Karpas-422 (cell line): ENCODE measurements at places on chromosomes 16 and 17.

DNA sequence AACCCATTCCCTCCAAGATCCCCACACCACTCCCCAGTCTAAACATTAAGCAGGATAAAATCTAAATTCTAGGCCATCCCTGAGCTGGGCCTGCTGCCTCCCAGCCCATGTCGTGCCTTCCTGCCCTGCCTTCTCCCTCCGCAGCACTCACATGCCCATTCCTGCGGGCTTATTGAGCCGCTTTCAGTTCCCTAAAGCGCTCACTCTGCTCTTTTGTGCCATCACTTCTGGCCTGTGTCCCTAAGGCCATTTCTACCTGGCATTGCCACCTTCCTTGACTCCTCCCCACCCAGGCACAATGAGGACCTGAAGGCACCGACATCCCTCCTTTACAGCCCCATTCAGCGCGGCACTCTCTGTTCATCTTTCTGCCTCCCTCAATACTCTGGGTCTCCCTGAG is 13.0 kb upstream of the RAB5C start:
- DNase-seq: no peak

- no peak for DNase-seq
These were observed 57.4 kb downstream of the HS3ST3A1 start for GRCh38 chr17:13544292-13544691.

GRCh38 chr17:49574945-49575678 is 559 bp upstream of the NXPH3 start:
- DNase-seq: no peak

DNA sequence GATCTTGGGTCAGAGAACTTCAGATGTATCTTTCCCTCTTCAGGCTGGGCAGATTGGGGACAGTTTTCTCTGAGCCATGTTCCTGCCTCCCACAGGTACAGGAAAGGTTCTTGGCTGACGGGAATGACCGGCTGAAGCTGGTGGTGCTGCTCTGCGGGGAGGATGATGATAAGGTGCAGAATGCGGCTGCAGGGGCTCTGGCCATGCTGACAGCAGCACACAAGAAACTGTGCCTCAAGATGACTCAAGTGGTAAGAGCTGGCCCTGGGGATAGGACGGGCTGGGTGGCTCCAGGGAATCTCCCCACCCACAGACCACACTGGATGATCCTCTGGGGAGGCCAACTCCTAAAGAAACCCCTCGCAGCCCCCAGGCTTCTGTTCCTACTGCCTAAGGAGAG is 10.9 kb downstream of the SLC35G3 start:
- no peak for DNase-seq

DNA sequence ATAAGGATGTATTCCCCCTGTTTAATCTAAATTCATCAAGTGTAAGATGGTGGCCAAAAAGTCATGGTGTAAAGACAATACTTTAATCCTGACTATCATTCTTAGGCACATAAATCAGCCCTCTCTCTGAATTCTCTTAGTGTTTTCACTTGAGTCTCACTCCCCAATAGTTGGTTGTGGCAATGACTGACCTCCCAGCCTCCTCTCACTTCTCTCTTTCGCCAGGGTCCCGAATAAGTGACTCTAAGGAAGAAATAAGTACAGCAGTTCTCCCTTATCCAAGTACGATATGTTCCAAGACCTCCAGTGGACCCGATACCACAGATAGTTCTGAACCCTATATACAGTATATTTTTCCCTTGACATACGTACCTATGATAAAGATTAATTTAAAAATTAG is 335.3 kb downstream of the MAF start:
- DNase-seq: no peak

DNA sequence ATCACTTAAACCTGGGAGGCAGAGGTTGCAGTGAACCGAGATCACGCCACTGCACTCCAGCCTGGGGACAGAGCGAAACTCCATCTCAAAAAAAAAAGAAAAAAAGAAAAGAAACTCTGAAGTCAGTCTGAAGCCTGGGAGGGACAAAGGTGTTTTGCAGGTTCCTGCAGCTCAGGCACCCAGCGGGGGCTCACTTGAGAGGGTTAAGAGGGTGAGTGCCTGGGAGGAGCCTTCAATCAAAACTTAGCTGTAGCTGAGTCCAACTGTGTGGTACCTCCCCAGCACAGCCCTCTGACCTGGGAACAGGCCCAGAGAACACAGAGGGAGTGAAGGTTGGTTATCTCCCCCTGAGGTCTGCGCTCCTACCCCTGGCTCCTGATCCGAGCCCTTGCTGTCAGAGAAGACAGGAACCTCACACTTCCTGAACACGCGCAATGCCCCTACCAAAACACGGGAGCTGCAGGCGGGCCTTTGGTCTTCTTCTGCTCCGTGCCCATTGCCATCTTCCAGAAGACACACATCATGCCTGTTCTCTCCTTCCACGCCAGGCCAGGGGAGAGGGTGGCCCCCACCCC is 20.4 kb upstream of the ZC3H18 start:
- DNase-seq: no peak

GRCh38 chr16:56525236-56525635 is 5.4 kb upstream of the BBS2 start:
- no peak for DNase-seq

GRCh38 chr17:32467949-32468348 is 18.8 kb upstream of the CDK5R1 start:
- no peak for DNase-seq

DNA sequence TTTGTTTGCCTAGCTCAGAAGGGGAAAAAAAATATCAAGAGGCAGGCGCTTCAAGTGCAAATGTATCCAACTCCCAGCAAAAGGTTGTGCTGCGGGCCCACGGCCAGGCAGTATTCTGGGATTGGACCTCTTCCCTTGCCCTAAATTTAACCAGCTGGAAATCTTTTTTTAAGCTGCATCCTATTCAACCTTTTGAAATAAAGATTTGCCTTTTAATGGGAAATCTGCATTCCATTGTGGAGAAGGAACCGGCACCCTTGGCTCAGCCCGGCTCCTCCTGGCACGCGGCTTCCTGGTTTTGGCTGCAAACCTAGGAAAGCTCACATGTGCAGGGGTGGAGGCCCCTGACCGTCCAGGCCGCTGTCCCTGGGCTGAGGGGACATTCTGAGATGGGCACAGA is 38.8 kb upstream of the ENPP7 start:
- no peak for DNase-seq

GRCh38 chr17:75679706-75680211 is 12.6 kb downstream of the SAP30BP start:
- DNase-seq: no peak

DNA sequence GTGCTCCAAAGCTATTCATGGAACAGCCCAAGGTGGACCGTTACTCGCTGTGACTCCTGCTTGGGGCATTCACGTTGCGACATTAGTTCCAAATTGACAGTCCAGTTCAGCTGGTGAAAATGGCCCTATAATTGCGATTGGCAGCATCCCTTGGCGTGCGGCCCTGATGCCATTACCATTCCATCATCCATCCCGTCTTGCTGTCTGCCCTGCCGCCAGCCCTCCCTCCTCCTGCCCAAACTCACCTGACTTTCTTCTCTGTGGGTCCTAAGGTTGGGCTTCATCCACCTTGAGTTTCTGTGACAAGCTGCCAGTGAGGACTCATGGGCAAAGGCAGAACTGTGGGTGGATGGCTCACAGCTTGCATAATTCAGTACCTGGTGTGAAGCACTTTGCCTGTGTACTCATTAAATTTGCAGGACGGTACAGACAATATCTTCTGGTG is 104.6 kb downstream of the RPTOR start:
- DNase-seq: no peak

- no peak for DNase-seq
These were observed 77.9 kb upstream of the SDK2 start for GRCh38 chr17:73722165-73722564.

DNA sequence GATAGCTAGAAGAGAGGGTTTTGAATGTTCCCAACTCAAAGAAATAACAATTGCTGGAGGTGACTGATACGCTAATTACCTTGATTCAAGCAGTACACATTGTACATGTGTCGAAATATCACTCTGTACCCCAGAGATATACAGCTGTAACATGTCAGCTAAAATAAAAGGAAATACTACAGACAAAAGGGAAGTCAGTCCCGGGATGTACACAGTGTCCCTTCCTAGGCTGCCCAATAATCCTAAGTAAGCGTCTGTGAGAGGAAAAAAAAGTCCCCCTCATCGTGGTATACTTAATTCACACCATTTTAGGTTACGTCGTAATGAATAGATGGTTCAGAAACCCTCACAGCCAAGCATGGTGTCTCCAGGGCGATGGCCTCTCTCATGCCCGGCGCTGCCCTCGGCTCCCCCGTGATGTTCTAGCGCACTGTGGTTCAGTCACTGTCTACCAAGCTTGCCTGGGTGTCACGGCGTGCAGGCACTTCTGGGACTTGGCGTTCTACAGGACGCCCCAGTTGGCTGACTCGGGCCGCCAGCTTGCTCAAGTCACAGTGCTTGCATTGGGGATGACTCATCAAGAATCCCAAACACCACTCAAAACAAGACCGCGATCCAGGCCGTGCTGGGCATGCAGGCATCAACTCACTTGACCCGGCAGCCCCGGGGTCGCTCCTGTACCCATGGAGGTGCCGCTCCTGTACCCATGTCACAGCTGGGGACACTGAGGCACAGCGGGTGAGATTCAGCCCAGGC is 27.6 kb downstream of the CCDC40 start:
- DNase-seq: no peak

DNA sequence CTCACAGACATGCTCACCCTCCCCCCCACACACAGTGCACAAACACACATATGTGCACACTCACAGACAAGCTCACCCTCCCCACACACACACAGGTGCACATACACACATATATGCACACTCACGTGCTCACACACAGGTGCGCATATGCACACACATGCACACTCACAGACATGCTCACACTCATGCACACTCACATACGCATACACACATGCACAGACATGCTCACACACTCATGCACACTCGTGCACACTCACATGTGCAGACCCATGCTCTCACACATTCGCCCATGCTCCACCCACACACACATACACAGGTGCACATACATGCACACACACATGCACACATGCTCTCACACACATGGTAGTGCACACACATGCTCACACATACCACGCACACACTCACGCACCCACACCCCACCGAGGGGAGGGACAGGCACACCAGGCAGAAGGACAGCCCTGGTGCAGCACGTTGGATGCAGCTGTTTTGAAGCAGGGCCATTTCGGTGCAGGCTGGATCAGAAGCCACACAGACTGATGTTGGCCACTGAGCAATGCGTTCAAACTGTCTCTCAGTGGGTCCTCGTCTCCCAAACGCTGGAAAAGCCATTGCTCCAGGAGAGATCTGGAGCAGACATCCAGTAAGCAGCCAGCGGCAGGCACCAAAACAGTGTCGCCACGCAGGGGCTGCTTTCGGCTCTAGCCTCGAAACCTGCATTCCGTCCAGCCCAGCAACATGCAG is 86.2 kb upstream of the ZNF469 start:
- no peak for DNase-seq

- DNase-seq: no peak
These were observed 7.5 kb upstream of the SNTB2 start for GRCh38 chr16:69179328-69180010.

DNA sequence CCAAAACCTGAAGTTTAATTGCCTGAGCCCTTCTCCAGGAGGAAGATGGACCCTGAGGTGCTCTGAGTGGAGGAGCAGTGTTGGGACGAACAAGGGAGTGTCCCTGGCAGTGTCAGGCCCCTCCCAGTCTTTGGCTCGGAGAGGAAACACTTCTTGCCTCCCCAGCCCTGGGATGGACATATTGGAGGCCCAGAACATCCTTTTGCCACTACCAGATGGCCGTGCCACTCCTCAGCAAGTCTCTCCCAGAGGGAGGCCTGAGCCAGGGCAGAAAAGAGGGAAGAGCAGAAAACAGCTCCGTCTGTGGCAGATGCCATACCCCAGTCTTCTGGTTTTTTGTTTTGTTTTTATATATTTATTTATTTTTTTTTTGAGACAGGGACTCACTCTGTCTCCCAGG is 91.5 kb upstream of the CRHR1 start:
- DNase-seq: no peak

GRCh38 chr17:2986925-2987324 is 76.5 kb downstream of the OR1D5 start:
- no peak for DNase-seq

- DNase-seq: no peak
These were observed 21.1 kb downstream of the COX11 start for GRCh38 chr17:54947396-54947795.

GRCh38 chr17:38628441-38628840 is 22.7 kb upstream of the SRCIN1 start:
- DNase-seq: peak; percentile 67

DNA sequence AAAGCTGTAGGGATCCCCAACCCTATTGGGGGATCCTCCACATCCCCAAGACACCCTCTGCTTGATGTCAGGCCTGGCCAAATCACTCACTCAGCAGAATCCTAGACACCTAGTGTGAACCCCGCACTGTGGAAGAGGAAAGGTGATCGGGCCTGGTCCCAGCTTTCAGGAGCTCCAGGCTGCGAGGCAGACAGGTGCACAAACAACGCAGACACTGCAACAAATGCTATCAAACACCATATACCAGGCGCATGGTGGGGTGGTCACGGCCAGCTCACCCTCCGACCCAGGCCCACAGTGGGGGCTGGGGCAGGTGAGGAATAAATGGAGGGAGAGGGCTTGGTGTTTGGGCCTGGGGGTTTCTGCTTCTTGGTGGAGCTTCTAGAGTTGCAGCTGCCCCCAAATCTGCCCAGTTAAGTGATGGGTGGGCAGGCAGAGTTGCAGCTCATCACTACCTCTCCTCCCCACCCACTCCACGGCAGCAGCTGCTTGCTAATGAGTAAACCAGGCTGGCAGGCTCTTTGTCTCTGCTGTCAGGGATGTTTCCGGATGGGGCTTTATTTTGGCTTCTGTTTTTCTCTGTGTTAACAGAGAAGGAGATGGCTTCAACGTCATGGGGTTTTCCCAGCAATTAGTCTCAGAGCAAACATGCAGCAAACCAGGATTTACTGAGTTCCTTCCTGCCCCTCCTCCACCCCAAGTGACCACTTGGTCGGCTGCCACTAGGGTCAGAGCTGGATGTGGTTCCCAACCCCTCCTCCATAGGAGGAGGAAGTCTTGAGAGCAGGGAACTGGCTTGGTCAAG is 46.6 kb downstream of the PECAM1 start:
- no peak for DNase-seq

- DNase-seq: no peak
These were observed 93.1 kb downstream of the PITPNC1 start for GRCh38 chr17:67470163-67470562.
